HCEC 1CT (cell line): ENCODE measurements at places on chromosomes 7 and 10.

GRCh38 chr7:41536122-41536872 is 166.6 kb downstream of the INHBA start:
- no peak for DNase-seq

DNA sequence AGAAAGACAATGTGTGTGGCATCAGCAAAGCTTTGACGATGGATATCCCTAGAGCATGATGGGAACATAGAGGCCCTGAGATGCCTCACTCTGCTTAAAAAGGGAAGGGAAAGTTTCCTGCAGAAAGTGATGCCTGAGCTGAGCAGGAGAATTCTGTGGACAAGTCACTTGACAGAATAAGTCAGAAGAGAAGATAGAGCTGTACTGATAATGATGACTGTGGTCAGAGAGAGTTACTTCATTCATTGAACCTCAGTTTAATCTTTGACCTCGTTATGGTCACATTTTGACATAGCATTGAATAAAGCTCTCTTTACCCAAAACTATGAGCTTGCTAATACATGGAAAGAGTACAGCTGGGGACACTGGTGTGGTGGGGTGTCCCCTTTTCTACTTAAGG is 7.6 kb downstream of the CUBN start:
- DNase-seq = no peak

- DNase-seq = peak; percentile 89
Observed at GRCh38 chr10:77195101-77195500, 442.5 kb downstream of the KCNMA1 start.

- DNase-seq = no peak
Observed at GRCh38 chr7:117907049-117907640, 33.9 kb upstream of the CTTNBP2 start.

- no peak for DNase-seq
Observed at GRCh38 chr7:40205992-40206391, 71.2 kb downstream of the SUGCT start.

GRCh38 chr10:110505130-110505770 is 7.5 kb downstream of the DUSP5 start:
- no peak for DNase-seq

- no peak for DNase-seq
Observed at GRCh38 chr7:3504384-3504783, 203.3 kb downstream of the SDK1 start.

- no peak for DNase-seq
Observed at GRCh38 chr7:134896073-134896472, 90.2 kb upstream of the AGBL3 start.

DNA sequence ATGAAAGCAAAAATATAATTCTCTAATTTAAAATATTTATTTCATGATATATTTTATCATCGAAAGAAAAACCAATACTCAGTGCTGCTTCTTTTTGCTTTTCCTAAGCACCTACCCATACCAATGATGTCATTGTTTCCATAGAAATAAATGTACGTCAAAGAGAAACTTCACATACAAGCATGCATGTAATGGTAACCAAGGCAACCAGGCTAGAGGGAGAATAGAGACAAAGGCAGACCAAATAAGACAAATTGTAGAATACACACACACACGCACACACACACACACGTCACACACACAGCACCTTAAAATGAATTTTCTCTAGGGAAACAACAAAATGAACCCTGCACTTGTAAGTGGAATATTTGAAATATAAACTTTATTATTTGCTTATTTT is 75.5 kb downstream of the MACC1 start:
- no peak for DNase-seq

DNA sequence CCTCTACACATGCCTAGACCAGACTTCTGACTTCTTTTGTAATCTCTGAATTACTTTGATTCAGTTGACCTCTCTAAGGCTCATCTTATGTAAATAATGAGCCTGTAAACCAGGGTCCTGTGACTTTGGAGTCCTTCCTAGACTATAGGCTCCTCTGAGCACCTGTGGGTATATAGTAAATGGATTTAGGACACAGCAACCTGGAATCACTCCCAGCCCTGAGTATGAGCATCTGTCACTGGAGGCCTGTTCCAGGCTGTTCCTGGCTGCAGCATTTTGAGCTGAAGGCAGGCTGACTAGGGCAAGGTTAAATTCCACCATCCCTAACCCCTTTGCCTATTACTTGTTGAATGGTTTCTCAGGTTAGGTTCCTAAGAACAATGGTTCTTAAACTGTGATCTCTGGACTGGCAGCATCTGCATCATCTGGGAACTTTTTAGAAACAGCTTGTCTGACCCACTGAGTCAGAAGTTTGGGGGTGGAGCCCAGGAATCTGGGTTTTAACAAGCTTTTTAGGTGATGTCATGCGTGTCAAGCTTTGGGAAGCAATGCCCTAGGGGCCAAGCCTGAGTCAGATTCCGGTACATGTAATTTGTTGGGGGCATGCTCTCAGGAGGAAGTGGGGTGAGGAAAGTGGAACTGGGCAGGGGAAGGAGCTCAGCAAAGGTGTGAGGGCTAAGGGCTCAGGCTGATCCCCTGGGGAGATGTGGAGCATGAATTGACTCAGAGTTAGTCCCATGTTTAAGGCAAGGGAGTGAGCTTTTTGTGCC is 28.2 kb downstream of the MINDY4 start:
- peak; percentile 96 for DNase-seq

GRCh38 chr10:78664929-78665553 is 403.7 kb upstream of the ZMIZ1 start:
- DNase-seq = peak; percentile 14

DNA sequence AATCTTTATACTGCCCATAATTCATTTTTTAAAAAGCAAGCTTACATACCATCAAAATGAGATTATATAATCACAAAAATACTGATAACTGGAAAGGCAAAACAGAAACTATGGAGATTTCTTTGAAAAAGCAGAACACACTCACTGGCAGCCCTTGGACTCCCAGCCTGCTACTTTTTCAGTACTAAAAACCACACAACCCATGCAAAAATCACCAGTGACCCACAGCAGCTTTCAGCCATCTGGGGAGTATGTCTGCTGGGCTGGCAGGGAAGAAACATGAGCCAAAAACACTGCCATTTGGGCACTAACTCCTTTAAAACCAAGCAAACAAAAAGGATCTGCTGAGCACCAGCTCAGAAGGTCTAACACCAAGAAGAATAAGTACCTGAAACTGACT is 80.0 kb upstream of the DDC start:
- no peak for DNase-seq

- DNase-seq = no peak
Observed at GRCh38 chr7:100884736-100885439, 4.6 kb downstream of the UFSP1 start.

- no peak for DNase-seq
Observed at GRCh38 chr10:85924382-85925102, 442.1 kb downstream of the GRID1 start.

DNA sequence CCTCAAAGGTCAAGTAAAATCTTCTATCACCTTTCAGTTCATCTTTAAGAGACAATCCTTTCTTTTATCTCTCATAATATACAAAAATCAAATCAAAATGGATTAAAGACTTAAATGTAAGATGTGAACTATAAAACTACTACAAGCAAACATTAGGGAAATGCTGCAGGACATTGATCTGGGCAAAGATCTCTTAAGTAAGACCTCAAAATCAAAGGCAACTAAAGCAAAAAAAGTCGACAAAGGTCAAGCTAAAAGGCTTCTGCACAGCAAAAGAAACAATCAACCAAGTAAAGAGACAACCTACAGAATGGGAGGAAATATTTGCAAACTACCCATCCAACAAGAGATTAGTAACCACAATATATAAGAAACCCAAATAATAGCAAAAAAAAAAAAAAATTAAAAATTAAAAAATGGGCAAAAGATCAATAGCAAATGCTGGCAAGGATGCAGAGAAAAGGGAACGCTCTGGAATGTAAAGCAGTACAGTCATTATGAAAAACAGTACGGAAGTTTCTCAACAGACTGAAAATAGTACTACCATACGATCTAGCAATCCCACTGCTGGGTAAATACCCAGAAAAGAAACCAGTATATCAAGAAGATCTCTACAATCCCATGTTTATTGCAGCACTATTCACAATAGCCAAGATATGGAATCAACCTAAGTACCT is 41.7 kb downstream of the TNPO3 start:
- no peak for DNase-seq

GRCh38 chr10:121928528-121928884 is 675 bp upstream of the ATE1 start:
- DNase-seq = no peak

DNA sequence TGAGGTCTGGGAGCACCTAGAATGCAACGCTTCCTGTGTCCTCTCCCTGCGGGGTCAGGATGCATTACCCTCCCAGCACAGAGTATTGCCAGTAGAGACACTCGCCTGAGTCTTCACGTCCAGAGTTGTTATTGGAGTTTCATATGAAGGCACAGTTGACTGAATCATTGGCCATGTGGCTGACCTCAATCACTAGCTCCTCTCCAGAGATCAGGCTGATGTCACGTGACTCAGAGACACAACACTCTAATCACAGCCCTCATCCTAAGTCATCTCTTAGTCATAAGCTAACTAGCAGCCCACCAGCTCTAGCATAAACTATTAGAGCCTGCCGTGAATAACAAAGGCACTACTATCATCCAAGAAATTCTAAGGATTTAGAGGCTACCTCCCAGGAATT is 107.8 kb downstream of the HECW1 start:
- peak; percentile 76 for DNase-seq

DNA sequence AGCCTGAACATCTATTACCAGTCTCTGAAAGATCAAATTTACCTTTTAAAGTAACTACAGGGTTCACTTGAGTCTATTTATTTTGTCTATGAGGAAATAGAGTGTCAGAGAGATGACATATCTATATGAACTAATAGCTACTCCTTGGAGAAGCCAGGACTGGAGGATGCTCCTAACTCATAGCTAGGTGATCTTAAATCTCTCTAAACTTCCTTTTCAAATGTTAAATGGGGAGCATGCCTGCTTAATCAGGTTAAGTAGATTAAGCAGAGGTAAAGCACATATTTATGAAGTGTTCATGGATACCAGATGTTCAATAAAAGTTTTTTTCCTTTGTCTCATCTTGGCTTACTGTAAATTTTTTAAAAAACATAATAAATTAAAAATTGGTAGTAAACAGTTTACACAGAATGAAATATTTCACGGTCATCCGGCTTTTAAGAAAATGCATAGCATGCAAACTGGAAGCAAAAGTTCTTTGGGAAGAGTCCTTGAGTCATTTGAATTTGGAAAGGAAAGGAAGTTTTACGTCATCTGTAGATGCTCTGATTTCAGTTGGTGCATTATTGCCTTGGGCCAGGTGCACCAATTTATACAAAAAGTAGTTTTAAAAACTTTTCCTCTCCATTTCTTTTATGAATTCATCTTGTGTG is 155.1 kb downstream of the BICC1 start:
- no peak for DNase-seq

- no peak for DNase-seq
Observed at GRCh38 chr7:96320442-96320841, 1.5 kb downstream of the SLC25A13 start.

- no peak for DNase-seq
Observed at GRCh38 chr7:38040831-38041230, 120.4 kb downstream of the EPDR1 start.

GRCh38 chr10:106960812-106961211 is 203.7 kb downstream of the SORCS1 start:
- DNase-seq = no peak

GRCh38 chr10:37057261-37057660 is 68.1 kb upstream of the ANKRD30A start:
- DNase-seq = no peak

DNA sequence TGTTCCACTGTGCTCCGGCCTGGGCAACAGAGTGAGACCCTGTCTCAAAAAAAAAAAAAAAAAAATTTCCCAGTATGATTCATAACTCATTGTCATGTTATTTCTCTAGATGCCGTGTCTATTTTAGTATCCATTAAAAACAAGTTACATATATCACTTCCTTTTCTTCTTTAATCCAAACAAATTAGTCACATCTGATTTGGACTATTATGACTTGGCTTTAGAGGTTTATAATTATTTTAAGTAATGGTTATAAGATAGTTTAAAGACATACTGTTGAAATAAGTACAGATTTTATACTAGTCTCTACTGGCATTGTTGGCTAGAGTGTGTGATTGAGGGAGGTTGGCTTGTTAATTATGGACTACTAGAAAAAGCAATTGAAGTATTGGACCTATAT is 53.3 kb downstream of the ZMYND11 start:
- peak; percentile 73 for DNase-seq

- no peak for DNase-seq
Observed at GRCh38 chr7:22468609-22469008, 31.4 kb downstream of the STEAP1B start.

DNA sequence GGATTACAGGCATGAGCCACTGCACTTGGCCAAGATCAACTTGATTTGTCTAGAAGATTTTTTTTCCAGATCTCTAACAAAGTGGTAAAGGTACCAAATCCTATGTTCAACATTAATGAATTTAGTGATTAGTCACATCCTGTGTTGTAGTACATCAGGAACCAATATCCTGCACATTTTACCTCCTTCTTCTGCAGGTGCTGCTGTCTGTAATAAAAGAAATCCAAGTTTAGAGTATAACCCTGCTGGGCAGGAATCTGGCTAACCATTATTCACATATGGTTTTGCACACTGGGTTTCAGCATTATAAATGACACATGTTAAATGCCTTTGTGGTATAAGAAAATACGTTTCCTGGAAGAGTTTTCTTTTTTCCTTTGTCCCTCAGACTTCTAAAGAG is 10.8 kb downstream of the PARD3 start:
- peak; percentile 6 for DNase-seq

DNA sequence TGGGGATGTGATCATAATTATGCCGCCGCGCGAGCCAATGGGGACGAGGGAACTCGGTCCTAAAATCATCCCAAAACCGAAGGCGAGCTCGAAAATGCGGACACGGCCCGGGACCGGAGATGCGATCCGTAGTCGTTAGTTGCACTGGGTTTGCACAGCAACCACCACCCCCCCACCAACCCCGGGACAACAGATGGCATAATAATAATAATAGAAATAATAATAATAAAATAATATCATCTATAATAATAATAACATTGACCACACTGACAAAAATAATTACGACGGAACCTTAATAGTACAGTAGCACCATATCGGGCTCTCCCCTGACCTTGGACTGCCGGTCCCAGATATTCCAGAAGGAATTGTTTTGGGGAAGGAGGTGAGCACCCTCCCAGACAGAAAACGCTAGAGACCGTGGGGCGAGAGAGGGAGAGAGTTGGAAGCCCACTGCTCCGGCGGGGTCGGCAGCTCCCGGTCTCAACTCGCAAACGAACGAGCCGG is 1.1 kb upstream of the EMX2 start:
- no peak for DNase-seq

- no peak for DNase-seq
Observed at GRCh38 chr10:114044247-114045135, 825 bp downstream of the ADRB1 start.

DNA sequence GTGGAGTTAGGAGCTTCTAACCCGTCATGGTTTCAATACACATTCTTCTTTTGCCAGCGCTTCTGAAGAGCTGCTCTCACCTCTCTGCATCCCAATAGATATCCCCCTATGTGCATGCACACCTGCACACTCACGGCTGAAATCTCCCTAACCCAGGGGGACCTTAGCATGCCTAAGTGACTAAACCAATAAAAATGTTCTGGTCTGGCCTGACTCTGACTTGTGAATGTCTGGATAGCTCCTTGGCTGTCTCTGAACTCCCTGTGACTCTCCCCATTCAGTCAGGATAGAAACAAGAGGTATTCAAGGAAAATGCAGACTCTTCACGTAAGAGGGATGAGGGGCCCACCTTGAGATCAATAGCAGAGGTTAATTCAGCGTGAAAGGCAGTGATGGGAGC is 22.4 kb downstream of the PRSS2 start:
- no peak for DNase-seq
